ENCODE measurements at places on chromosomes 2 and 18. TPM values are rescaled to one million over a fixed set of nuclear protein-coding genes. Genes with fewer than 3 reads are reported as not detected.

DNA sequence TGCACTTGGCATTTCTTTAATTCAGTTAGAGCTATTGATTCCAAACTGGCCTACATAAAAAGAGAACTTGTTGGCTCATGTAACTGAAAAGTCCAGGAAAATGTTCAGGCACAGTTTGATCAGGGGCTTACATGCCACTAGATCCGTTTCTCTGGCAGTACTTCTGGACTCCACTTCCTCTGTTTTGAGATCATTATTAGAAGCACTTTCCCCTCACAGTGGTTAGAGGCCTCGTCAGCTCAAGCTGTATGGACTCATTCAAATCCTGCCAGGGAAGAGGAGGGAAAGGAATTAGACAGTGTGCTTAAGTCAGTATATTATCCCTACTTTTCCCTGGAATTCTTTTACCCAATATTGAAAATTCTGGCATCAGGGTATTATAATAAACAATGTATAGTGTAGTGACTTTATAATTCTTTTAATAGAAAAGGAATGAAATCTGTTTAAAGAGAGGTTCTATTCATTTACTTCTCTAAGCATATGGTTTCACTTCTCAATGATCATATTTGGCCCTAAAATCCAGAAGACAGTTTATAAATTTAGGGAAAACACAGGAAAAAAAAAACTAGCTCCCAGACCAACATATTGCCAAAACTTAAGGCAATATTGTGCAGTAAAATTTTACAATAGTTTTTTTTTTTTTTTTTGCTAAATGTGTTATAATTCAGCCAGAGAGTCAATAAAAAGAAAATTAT lies 92.0 kb downstream of the ARMC9 start:
- no peaks in the 10 kb centered on the region for H3K27me3 ChIP-seq
- DNase-seq: no peak
- no peaks in the 10 kb centered on the region for H3K36me3 ChIP-seq
- H3K4me3 ChIP-seq: no peak overlapping the region
- no peak overlapping the region for H3K27ac ChIP-seq

DNA sequence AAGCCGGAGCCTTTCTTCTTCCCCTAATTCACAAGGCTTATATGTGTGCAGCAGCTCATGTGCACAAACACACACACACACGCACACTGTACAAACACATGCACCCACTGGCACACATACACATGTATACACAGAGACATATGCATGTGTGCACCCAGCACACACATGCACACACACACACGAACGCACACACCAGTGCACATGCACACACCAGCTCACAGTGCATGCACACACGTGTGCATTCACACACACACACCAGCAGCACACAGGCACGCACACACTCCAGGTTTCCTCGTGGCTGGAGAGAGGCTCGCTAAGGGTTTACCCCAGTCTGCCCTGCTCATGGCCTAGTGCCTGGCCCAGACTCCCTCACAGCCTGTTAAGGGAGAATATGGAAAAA lies 234.0 kb downstream of the EIPR1 start:
- no peak overlapping the region for H3K27ac ChIP-seq
- H3K36me3 ChIP-seq: no peaks in the 10 kb centered on the region
- no peaks in the 10 kb centered on the region for H3K4me1 ChIP-seq

GRCh38 chr18:13026583-13027270 lies 35.6 kb downstream of the CEP192 start:
- H3K27ac ChIP-seq: no peak overlapping the region
- peaks cover 18% of the 10 kb centered on the region for H3K4me1 ChIP-seq
- no peak for DNase-seq
- H3K27me3 ChIP-seq: no peaks in the 10 kb centered on the region
- H3K36me3 ChIP-seq: no peaks in the 10 kb centered on the region

The CRYGD gene
- total RNA-seq: not detected

DNA sequence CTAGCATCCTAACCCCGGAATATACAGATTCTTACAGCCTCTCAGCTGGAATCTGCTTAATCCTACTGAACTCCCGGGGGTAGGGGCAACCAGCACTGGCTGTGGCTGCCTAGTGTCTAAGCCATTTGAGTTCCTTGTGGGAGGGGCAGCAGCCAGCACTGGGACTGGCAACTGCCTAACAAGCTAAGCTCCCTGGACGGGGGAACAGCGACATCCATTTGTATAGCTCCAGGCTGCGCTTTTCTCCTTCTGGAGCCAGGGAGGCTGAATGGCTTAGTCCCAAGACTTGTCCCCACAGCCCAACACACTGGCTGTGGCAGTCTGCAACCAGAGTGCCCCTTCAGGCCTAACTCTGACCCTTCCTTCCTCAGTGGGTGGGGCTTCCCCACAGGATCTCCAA lies 787.2 kb downstream of the METTL4 start:
- no peaks in the 10 kb centered on the region for H3K4me1 ChIP-seq
- H3K27me3 ChIP-seq: no peaks in the 10 kb centered on the region
- no peaks in the 10 kb centered on the region for H3K36me3 ChIP-seq
- H3K27ac ChIP-seq: no peak overlapping the region
- H3K4me3 ChIP-seq: no peak overlapping the region
- no peak for DNase-seq

DNA sequence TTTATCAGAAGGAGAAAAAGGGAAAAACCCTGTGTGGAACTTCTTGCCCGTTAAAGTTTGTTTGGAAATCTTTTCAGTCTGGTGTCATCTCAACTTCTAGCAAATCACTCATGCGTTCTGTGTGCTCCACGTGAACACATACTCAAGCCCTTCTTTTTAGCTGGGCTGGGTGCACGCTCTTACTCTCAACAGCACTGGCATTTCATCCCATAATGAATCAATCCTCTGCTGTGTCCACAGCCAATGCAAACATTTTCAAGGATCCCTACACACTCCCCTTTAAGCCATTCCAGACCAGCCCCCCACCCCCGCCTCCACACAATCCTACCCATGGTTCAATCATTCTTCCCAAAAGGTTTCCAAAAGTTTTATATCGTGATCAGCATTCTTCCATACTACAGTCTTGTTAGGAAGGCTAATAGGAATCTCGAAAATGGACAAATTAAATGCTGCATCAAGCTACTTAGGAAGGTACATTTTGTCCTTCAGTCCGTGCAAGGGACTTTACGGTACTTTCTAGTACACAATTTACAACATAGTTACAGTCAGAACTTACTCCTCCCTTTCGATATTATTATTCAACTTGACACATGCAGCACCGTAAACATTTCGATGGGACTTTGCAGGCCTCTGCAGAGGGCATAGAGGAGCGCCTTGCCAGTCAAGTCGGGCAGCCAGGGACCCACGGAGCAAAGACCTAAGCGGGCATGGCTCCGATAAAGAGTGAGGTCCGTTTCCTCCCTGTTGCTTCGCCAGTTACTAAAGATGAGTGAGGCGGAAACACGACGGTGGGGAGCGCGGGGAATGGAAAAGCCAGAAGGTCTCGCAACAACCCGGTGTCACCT lies 1.4 kb downstream of the PTGR3 start:
- H3K4me1 ChIP-seq: peaks cover 42% of the 10 kb centered on the region
- peak overlapping the region; percentile 99 for H3K27ac ChIP-seq
- peak overlapping the region; percentile 95 for H3K4me3 ChIP-seq

- H3K4me3 ChIP-seq: no peak overlapping the region
- no peaks in the 10 kb centered on the region for H3K27me3 ChIP-seq
- no peaks in the 10 kb centered on the region for H3K36me3 ChIP-seq
- no peak overlapping the region for H3K27ac ChIP-seq
- DNase-seq: no peak
These were observed 1640.1 kb upstream of the CELF4 start for GRCh38 chr18:39205565-39206195.

GRCh38 chr2:73926493-73927327 lies at the start of gene DGUOK:
Gene DGUOK (plus strand): TSS chr2:73926880. CDS start chr2:73926911, 31 bp downstream.
- no peaks in the 10 kb centered on the region for H3K27me3 ChIP-seq
- H3K27ac ChIP-seq: peak within 1 kb of the TSS; percentile 91
- H3K4me3 ChIP-seq: peak within 1 kb of the TSS; percentile 74
- H3K36me3 ChIP-seq: no peaks in the 10 kb centered on the region
- H3K4me1 ChIP-seq: peaks cover 20% of the 10 kb centered on the region

DNA sequence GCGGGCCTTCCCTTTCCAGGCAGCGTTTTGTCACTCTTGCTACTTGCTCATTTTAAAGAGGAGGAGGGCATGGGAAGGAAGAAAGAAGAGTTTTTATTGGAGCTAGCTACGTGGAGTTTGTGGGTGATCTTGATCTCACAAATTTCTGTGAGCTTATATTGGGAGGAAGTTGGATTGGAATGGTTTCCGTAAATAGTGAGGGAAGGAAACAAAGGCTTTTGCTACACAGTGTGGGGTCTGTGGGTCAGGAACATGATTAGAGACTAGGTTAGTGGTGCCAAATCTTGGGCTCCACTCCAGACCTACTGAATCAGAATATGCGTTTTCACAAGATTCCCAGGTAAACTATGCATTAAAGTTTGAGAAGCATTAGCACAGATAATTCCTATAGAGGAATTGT lies 8.1 kb downstream of the RALB start:
- no peak overlapping the region for H3K27ac ChIP-seq
- H3K27me3 ChIP-seq: no peaks in the 10 kb centered on the region
- DNase-seq: no peak
- H3K4me3 ChIP-seq: no peak overlapping the region
- no peaks in the 10 kb centered on the region for H3K36me3 ChIP-seq
- H3K4me1 ChIP-seq: no peaks in the 10 kb centered on the region

GRCh38 chr18:3055816-3056215 lies 42.9 kb upstream of the LPIN2 start:
- DNase-seq: no peak
- H3K36me3 ChIP-seq: no peaks in the 10 kb centered on the region
- H3K27ac ChIP-seq: no peak overlapping the region
- no peaks in the 10 kb centered on the region for H3K4me1 ChIP-seq

DNA sequence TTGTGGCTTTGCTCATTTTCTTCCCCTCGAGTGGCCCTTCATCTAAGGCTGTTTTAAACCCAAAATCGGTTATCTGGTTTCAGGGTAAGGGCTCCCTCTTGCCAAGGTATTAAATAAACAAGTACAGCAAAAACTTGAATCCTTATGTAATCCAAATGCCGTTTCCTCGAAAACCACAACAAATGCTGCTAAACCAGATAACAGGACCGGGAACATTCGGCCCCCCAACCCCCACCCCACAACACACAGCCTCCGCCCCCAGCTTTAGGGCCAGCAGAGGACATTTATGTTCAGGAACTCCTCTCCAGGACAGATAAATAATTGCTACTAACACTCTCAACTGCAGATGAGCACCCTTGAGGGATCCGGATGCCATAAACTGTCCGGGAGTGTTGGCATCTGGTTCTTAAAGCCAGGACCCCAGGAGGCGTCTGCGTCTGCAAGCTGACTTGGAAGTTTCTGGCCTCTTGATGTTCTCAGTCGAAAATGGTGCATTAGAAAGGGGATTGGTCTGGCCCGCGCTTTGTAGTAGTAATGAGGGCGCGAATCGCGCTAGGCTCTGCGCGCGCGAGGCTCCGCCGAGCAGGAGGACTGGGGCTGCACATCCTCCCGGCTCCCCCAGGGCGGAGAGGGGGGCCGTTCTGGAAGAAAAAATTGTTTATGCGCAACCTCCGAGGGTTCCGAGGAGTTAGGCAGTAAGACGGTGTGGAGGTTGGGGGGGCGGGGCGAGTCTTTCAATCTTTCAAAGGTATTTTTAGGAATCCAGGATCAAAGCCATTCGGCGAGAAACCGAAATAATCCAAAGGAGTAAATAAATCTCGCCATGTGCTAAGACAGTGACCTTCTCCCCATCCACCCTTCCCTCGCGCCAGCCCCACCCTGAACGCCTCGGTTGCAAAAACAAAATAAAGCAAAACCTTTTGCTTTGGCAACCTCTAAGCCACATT lies 3.9 kb upstream of the ID2 start:
- peak; percentile 76 for DNase-seq
- H3K36me3 ChIP-seq: no peaks in the 10 kb centered on the region
- H3K27me3 ChIP-seq: no peaks in the 10 kb centered on the region
- H3K27ac ChIP-seq: peak overlapping the region; percentile 96
- H3K4me1 ChIP-seq: peaks cover 32% of the 10 kb centered on the region

The SCG2 gene
- total RNA-seq: 11.1 TPM

DNA sequence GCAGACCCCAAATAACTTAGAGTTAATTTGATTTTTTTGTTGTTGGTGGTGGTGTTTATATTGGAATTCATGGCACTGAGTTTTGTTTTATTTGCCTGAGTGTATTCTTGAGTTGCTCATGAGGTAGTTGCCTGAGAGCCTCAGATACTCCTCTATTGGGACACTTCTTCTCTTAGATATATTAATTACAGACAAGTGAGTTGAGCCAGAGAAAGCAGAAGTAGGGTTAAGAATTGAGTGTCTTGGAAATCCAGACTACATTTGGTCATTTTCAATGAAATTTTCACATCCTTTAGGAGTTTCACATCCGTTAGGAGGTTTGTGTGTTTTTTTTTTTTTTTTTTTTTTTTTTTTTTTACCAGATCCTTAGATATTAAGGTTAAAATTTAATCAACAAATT lies 29.0 kb downstream of the FMNL2 start:
- peak overlapping the region; percentile 47 for H3K27ac ChIP-seq
- no peaks in the 10 kb centered on the region for H3K36me3 ChIP-seq
- no peaks in the 10 kb centered on the region for H3K27me3 ChIP-seq
- no peak for DNase-seq

DNA sequence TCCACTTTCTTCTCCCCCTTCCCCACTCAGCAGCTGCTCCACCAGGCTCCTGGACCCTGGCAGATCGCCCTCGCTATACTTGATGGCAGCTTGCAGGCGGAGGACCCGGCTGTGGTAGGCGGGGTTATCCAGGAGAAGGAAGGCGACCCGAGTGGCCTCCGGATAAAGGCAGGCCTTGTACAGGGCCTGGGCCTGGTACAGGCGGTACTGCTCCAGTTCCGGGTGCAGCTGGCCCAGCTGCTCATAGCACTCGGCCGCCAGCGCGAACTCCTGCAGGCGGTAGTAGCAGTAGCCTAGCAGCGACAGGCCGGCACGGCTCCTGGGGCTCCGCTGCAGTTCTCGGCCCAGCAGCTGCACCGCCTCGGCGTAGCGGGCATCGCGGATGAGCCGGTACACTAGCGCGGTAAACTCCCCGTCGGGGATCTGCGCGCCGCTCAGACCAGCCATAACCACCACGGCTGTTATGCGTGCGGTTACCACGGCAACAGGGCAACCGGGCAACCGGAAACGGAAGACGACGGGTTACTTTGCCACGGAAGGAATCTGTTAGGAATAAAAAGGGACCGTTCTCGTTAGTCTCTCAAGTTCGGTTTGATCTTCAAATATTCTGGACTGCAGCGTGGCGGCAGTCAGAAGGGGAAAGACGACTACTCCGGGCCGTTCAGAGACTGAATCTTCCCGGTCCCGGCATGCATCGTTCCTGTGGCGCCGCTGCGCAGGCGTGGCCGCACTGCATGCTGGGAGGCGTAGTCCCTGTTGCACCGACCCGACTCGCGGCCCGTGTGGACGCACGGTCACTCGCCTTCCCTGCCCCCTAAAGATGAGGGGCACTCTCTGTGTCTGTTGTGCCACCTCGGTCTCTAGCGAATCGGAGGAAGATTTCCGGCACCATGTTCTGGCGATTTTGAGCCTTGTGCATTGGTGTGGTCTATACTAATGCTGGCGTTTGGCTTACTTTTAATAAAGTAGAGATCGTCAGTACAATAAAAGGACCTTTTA lies 226.0 kb downstream of the AGPS start:
- peaks cover 4% of the 10 kb centered on the region for H3K4me1 ChIP-seq
- DNase-seq: peak; percentile 90
- no peaks in the 10 kb centered on the region for H3K36me3 ChIP-seq
- peak overlapping the region; percentile 94 for H3K27ac ChIP-seq
- no peaks in the 10 kb centered on the region for H3K27me3 ChIP-seq

The MATN3 gene
- 2.3 TPM for total RNA-seq

The ITGA6 gene
- total RNA-seq: 55.6 TPM

GRCh38 chr2:197238043-197238365 lies 72.6 kb downstream of the ANKRD44 start:
- no peaks in the 10 kb centered on the region for H3K36me3 ChIP-seq
- H3K27me3 ChIP-seq: no peaks in the 10 kb centered on the region
- no peak for DNase-seq
- H3K4me1 ChIP-seq: no peaks in the 10 kb centered on the region
